C1 segment of cervical spinal cord (tissue), 14 donors: ENCODE measurements at places on chromosomes 12 and 14.

GRCh38 chr12:111035578-111036301 lies 115.4 kb upstream of the MYL2 start:
- no peak for DNase-seq

GRCh38 chr14:83764656-83765599 lies 1765.0 kb upstream of the FLRT2 start:
- no peak for DNase-seq

DNA sequence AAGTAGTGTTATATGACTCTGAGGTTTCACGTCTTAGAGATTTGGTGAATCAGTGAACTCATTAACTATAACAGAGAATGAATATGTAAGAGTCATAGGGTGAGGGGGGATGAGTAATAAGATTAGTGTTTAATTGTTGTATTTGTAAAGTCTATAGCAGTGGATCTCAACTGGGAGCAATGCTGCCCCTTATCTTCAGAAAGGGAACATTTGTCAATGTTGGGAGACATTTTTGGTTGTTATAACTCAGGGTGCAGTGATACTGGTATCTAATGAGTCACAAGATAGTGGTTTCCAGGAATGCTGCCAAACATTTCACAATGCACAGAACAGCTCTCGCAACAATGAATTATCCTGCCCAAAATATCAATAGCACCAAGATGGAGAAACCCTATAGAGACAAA lies 1193.7 kb downstream of the GALC start:
- DNase-seq, result no peak

GRCh38 chr12:71142016-71142415 lies 15.8 kb downstream of the TSPAN8 start:
- DNase-seq, result no peak

DNA sequence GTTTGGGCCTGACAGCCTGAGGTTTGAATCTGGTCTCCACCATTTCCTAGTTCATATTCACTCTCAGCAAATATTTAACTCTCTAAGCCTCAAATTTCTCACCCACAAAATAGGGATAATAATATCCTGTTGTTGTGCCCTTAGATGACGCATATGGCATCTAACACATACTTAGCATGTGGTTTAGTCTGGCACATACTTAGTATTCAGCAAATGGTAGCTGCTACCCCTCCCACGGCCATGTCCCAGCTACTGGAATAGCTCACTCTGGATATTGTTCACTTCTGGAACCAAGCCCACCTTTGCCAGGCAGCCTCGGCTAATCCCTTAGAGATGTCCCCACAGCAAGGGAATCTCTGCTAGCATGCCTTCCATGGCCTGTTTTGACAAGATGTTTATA lies 53.3 kb downstream of the BICD1 start:
- no peak for DNase-seq

DNA sequence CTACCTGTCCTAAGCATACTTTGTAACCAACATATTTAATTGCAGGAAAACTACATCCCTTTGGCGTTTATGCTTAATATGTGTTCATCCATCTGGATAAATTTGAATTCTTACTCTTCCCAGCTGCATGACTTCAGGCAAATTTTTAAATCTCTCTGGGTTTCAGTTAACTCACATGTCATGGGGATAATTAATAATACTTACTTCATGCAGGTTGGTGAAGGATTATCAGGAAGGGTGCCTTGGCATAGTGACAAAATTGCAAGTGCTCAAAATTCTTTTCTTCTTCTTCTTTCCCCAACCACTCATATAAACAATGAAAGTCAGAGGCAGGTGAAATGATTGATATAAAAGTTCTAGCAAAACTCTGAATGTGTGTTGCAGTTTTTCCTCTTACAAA lies 15.9 kb downstream of the SYT10 start:
- no peak for DNase-seq

GRCh38 chr14:95402578-95402977 lies 82.9 kb upstream of the CLMN start:
- no peak for DNase-seq

- DNase-seq, result no peak
Observed at GRCh38 chr12:1115484-1116231, 124.6 kb downstream of the ERC1 start.
